LHCN-M2 (cell line): ENCODE measurements at places on chromosomes 6 and 20. TPM values are rescaled to one million over a fixed set of nuclear protein-coding genes. Genes with fewer than 3 reads are reported as not detected.
A peak's percentile ranks its signal among the peaks of the same experiment; 100 is the strongest.

- DNase-seq: peak; percentile 69
Measured at GRCh38 chr6:113359155-113360140, 497.7 kb upstream of the MARCKS start.

GRCh38 chr6:119511024-119511423 is 161.5 kb upstream of the MAN1A1 start:
- no peak for DNase-seq

- DNase-seq: peak; percentile 5
Measured at GRCh38 chr6:5151360-5151954, 66.3 kb downstream of the PPP1R3G start.

DNA sequence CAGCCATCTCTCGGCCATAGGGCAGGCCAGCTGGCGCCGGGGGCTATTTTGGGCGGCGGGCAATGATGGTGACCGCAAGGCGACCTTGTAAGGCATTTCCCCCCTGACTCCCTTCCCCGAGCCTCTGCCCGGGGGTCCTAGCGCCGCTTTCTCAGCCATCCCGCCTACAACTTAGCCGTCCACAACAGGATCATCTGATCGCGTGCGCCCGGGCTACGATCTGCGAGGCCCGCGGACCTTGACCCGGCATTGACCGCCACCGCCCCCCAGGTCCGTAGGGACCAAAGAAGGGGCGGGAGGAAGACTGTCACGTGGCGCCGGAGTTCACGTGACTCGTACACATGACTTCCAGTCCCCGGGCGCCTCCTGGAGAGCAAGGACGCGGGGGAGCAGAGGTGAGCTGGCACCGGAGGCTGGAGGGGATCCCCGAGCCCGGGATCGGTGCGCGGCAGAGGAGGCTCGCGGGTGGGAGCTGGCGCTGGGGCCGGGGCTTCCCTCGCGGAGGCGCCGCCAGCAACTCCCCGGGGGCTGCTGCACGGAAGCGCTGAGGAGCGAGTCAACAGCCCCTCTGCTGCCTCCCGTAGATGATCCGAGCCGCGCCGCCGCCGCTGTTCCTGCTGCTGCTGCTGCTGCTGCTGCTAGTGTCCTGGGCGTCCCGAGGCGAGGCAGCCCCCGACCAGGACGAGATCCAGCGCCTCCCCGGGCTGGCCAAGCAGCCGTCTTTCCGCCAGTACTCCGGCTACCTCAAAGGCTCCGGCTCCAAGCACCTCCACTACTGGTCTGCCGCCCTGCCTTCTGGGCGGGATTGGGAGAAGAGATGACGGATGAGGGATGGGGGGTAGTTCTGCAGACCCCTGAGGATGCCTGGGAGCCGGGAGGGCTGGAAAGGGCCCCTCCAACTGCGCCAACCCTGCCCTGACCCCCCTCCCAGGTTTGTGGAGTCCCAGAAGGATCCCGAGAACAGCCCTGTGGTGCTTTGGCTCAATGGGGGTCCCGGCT is at the start of the genes CTSA and NEURL2:
Gene CTSA (plus strand): TSS at position 351 of the 999 bp plus-strand sequence. CDS start 234 bp downstream, at position 585.
Gene NEURL2 (minus strand): TSS at position 224 of the 999 bp plus-strand sequence. CDS start 217 bp downstream, at position 7.
- DNase-seq: peak; percentile 96

GRCh38 chr6:79600812-79601609 is 30.1 kb upstream of the SH3BGRL2 start:
- DNase-seq: peak; percentile 74

- DNase-seq: no peak
Measured at GRCh38 chr6:144939921-144940320, 654.8 kb downstream of the UTRN start.

DNA sequence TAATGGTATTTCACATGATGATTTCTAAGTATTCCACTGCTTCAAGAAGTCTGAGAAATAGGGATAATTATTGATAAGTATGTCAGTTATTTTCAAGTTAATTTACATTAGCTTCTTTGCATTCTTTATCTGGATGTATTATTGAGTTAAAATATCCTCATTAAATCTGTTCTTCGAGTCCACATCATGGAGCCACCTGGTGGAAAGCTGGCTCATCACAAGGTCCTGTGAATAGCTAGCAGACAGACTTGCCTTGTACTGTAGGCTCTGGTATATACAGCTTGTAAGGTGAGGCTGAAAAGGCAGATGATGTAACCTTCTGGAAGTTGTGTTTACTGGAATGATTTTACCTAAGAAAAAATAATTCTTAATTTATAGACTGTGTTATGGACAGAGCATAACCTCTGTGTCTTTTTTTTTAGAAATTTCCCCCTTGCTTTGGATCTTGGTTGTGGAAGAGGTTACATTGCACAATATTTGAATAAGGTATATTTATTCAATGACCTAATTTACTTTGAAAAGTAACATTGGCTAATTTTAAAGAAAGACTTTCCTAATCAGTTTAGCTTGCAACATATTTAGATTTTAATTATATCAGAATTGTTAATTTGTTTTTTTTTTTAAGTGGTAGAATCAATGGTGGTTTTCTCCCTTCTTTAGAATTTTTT is 3.5 kb downstream of the NDUFAF5 start:
- peak; percentile 56 for DNase-seq

ADGB gene
- total RNA-seq: not detected in 2 replicates

SRC gene
- 7.5 and 7.8 TPM in 2 replicates for total RNA-seq
